ENCODE measurements at places on chromosomes 16 and 17.

- DNase-seq, result no peak
These were observed 2.9 kb upstream of the CACNG3 start for GRCh38 chr16:24253192-24253591.

GRCh38 chr17:28372203-28372944 is 880 bp downstream of the SARM1 start:
- no peak for DNase-seq

- no peak for DNase-seq
These were observed 2289.3 kb downstream of the TP53TG3F start for GRCh38 chr16:35748621-35749252.

DNA sequence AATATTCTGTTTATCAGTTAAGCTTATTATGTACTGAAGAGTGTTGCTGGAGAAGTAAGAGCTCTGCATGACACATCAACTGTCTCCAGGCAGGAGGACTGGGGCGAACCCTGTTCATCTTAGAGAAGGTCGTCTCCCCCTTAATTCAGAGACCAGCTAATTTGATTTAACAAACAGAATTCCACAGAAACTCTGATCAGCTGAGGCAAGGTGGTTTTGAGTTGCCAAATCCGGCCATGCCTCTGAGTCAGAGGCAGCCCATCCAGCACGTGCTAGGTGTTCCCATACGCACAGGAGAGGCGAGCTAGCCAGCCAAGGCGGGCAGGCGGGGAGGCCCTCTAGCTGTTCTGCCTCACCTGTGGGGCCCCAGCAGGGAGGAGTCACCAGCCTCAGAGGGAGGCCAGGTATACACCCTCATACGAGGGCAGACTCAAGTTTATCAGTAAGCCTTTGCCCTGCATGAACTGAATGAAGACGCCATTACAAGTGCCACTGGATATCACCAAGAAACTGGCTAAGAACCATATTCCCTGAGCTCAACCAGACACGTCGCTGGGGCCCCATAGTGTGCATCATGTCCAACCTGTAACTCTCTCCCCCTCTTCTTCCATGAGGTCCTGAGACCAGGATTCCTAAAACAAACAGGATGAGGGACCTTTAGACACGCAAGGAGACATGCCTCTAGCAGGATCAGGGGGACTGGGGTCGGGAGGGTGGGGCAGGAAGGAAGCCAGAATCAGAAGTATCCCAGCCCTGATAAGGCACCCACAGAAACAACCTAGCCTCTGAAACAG is 25.7 kb downstream of the STAT5A start:
- no peak for DNase-seq

GRCh38 chr17:17305281-17305801 is 2.2 kb downstream of the NT5M start:
- no peak for DNase-seq

DNA sequence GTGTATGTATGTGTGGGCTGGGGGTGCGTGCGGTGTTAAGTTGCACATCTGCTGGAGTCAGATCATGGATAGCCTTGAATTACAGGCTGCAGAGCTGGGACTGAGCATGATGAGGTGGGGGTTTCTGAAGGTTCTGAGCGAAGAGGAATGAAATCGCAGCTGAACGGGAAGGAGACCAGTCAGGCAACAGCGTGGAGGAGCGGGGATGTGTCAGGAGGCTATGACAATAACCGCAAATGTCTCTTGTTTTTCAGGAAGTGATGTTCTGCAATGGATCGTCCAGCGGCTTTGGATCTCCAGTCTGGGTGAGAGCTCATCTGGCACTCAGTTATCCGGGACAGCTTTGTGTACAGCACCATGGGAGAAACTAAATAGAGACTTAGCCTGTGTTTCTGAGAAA is 20.9 kb downstream of the RGS9 start:
- DNase-seq, result no peak

DNA sequence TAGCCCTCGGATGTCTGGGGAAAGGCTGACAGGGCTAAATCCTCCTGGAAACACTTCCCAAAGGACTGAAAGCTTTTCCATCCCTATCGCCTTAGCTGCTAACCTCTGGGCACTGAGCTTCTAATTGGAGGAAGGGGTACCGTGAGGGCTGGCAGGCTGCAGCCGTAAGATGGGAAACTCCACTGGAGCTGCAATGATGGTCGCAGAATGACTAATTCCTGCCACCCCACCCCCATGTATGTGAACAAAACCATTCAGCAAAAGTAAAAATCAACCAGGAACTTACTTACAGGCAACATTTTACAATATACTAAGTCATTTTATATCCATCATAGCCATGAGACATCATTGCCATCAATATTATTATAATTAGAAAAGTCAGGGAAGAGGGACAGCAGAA is 133.3 kb downstream of the ABCC12 start:
- DNase-seq, result no peak

DNA sequence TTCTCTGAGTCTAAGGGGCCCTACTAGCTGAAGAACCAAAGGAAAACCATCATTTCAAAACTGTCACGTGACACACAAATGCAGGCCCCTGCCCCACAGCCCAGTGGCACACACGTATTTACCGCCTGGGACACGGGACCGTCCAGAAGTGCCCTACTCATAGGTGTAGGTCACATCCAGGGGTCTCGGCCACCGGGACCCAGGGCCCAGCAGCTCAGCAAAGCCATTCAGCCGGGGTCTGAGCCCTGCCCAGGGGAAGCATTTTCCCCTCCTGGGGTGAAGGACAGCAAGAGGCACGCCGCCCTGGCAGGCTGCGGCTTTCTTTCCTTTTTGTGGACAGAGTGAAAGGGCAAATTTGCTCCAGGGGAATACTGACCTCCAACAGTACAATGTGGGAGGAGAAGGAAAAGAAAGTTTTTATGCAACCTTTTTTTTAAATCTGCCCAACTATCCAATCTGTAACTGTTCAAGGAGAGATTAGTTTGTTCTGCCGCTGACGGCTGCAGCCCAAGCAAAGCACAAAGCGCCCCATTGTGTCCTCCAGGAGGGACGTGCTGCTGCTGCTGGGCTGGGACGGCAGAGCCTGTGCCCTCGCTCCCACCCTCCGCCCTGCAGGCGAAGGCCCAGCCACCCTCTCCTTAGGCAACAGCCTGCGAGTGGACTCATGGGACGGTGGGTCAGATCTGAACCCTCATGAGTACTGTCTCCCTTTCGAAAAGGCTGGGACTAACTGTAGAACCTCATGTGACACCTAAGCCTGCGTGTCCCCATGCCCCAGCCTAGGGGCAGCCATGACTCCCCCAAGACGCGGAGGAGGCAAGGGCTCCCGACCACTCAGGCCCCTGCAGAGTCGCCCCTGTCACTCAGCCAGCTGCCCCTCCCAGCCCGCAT is 21.3 kb downstream of the SLC7A5 start:
- DNase-seq, result no peak

- DNase-seq, result no peak
These were observed 5.6 kb downstream of the POLG2 start for GRCh38 chr17:64491034-64491860.

GRCh38 chr16:71414038-71414437 is 27.8 kb downstream of the TLE7 start:
- no peak for DNase-seq

DNA sequence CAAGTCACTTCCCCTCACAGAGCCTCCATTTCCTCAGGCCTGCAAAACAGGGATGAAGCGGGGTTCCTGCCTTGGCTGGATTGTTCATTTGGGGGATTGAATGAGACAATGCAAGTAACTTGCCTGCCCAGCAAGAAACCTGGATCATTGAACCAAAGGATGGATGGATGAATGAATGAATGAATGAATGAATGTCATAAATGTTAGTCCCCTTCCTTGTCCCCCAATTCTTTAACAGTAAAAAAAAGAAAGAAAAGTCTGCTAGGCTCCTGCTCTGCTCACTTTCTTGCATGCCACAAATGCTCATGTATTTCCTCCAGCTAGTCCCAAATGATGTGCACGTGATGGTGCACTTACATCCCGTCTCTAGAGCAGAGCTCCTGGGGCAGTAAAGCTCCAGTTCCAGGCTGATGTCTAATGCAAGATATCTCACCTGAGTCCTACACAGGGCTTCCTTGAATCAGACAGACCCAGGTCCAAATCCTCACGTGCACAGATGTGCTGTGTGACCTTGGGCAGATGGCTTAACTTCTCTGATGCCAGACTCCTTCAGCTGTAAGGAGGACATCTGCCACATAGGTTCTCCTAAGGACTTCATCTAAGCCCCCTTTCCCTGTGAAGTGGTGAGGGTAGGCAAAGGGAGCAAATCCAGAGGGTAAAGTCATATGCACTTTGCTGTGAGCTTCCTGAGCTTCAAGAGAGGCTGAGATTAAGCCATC is 45.5 kb downstream of the C16orf82 start:
- no peak for DNase-seq

- DNase-seq, result no peak
These were observed 480.6 kb downstream of the TMEM114 start for GRCh38 chr16:8109510-8110369.

GRCh38 chr16:66245072-66245471 is 121.4 kb upstream of the CDH5 start:
- no peak for DNase-seq
